ENCODE measurements at places on chromosomes 16 and 17. TPM values are rescaled to one million over a fixed set of nuclear protein-coding genes. Genes with fewer than 3 reads are reported as not detected.

- no peak for DNase-seq
These were observed 722.9 kb upstream of the EEF2KMT start for GRCh38 chr16:5820472-5820871.

GRCh38 chr16:72848759-72849664 is 198.9 kb downstream of the ZFHX3 start:
- no peak for DNase-seq

The C17orf113 gene
- polyA plus RNA-seq, result 0.87 TPM

GRCh38 chr17:48915459-48916282 is 7.5 kb downstream of the UBE2Z start:
- DNase-seq, result peak; percentile 17

GRCh38 chr17:70235252-70235651 is 65.9 kb downstream of the KCNJ2 start:
- DNase-seq, result no peak
